ENCODE measurements at places on chromosomes 7 and 10.

DNA sequence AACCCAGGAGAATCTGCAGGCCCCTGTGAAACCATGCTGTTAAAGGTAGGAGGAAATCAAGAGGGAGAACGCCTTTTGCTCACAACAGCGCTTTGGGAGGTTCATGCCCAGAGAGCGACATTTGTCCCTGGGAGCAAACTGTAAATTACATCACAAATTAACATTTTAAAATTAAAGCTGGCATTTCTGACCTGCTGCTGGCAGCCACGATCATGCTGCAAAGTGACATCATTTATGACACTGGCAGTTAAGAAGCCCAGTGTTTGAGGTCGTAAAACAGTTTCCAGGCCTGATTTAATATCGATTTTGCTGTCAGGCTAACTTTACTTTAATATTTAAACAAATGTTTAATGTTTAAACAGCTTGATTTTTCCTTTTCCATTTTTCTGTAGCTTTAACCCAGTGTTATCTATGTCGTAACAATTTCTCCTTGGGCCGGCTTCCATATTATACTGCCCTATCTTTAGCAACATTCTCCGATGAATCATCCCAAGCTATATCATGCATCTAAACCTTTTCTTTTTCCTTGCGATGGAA is 86.5 kb upstream of the NPVF start:
- DNase-seq: no peak

GRCh38 chr7:47552621-47553020 is 29.3 kb downstream of the TNS3 start:
- no peak for DNase-seq

DNA sequence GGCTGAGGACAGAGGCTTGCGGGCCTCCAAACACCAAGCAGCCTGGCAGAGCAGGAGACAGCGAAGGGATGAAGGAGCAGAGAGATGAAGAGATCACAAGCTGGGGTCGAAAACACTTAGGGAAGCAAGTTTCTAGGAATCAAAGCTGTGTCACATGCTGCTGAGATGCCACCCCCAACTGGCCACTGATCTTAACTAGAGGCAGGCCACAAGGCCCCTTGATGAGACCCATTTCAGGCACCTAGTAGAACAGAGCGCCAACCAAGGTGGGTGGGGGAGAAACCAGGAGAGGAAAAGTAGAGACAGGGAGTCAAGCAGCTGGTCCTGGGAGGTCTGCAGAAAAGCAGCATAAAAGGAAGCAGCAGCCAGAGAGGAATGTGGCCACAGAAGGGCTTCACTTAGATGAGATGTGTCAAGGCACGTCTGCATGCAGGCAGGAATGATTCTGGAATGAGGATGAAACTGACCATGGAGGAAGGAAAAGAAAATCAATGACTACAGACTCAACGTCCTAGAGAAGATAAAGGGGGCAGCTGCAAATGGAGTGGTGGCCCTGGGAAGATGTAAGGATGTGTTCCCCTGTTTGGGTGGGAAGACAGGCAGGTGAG is 85.0 kb upstream of the DDC start:
- DNase-seq: no peak

DNA sequence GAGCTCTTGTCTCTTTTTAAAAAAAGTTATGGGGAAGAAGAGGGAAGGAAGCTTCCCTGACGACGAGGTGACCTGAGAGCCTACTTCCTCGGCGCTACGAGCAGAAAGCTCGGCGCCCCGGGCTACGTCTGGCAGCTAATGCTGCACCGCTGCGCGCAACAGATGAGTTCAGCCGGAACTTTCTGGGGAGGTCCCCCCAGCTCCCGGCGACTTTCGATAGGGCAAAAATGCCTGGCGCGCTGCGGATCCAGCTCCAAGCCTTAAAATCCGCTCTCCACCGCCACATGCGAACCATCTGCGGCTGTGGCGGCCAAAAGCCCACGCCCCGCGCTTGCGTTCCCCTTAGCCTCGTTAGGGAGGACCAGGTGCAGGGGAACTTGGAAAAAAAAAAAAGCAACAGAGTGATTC is 621 bp downstream of the P4HA1 start:
- peak; percentile 91 for DNase-seq

DNA sequence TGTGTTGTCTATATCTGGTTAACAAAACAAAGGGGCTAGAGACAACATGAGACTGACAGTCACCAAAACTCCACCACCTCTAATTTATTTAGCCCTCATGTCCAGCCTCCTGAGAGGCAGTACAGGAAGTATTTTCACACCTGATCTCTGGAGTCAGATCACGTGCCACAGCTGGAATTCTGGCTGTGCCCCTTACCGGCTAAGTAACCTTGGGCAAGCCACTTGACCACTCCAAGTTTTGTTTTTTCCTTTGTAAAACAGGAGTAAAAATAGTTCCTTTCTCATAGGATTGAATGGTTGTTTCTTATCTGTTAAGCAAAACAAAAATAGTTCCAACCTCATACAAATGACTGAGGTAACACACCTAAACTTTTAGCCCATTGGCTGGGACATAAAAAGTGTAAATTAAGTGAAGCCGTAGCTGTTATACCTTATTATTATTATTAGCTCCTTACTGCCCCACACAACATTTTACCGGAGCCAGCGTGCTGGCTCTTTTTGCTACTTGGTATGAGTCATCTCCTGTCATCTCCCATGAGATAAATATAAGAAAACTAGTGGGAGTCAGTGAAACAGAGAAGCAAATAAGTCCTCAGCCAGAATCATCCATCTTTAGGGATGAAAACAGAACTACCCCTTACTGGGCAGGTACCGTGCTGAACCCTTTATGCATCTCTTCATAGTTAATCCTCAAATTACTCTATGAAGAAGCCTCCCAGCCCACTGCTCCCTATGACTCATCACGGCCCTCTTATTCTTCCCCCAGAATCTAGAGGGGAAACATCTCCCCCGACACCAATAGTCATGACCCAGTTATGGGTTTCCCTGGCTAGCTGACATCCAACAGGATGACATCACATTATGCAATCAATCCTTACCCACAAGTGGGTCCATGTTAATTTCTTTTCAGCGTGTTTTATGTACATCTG is 44.9 kb downstream of the PPP1R3C start:
- DNase-seq: no peak

GRCh38 chr10:83476211-83476610 is 663.1 kb upstream of the GHITM start:
- no peak for DNase-seq

DNA sequence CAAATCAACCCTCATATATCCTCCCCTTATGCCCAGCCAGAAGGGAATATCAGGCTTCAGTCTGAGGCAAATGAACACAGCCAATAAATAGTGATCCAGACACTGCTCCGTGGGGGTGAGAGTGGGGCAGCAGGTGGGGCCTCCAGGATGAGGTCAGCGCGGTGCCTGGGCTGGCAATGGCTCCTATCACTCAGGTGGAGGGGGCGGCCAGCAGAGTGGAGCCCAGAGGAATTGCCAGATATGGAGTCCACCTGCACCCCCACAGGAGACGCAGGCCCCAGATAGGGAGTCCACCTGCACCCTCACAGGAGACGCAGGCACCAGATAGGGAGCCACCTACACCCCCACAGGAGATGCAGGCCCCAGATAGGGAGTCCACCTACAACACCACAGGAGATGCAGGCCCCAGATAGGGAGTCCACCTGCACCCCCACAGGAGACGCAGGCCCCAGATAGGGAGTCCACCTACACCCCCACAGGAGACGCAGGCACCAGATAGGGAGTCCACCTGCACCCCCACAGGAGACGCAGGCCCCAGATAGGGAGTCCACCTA is 78.0 kb upstream of the PPP2R2D start:
- peak; percentile 23 for DNase-seq

DNA sequence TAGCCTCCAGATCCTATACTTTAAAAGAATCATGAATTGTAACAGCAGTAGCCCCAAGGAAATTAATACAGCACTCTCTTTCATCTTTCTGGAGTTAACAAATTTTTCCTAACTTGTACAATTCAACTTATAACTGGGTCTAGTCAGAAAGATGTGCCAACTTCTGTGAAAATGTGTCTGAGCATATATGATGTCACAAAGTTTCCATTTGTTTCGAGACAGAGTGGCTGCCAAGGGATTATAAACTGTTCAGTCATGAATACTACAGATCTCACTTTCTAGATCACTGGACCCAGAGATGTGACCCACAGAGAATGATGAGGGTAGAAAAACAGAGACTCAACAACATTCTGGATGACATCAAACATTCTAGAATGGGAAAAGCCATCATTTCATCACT is 249.2 kb upstream of the PHF14 start:
- no peak for DNase-seq

DNA sequence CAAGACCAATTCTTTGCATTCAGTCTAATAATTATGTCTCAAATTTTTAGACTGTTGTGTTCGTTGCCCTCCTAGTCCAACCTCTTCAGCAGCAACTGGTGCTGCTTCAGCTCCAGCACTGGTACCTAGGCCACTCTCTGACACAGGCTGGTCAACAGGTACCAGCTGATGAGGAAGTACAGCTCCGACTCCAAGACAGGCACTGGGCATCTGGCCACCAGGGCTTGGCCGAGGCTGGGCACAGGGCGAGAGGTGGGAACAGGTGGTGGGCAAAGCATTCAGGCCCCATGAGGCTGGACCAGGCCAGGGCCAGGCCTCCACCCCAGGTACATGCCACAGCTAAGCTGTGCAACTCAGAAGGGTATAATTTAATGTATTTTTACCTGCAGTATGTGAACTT is 151.5 kb upstream of the AGR3 start:
- DNase-seq: no peak

- no peak for DNase-seq
Observed at GRCh38 chr7:24337180-24337579, 53.2 kb downstream of the NPY start.

DNA sequence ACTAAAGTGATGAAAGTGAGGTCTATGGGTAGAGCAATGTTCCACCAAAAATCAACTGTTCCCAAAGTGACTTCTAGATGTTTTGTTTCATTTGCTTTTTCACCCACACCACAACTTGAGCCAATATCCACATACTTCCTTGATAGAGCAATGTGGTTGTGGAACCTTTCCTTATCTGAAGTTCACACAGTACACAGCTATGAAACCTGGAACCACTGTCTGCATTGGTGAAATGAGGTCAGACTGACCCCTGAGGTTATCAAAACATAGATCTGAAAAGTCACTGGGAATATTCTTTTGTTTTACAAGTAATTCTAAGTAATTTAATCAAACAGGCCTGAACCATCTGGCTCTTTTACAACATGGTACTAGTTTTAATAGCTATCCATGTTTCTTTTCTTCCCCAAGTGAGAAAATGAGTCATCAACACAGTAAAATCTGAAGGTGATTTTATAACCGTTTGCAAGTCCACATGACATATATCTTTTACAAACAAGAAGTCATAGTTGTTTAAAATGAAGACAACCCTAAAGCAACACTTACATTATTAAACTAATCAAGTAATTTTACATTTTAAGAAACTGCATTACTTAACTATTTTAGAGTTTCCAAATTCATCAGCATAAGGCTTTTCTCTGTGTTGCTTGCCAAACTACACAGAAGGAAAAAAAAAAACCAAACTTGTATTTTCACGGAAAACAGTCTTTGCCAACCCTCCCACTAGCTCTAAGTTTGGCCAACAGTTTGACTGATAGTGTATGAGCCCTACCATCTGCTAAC is 80.3 kb downstream of the LRRC17 start:
- DNase-seq: no peak

DNA sequence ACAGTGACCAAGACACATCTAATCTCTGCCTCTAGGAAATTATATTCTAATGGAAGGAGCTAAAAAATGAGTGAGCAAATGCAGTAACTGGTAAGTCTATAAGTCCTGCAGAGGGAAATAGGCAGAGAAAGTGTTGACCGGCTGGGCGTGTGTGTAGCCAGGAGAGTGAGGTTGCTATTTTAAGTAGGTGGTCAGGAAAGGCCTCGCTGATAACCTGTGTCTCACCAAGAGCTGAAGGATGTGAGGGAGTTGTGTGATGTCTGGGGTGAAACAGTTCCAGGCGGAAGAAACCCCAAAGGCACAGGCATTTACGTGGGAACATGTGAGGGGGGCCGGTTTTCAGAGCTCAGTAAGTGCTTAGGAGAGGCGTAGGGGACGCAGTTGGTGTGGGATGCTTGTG is 54.8 kb downstream of the BAMBI start:
- DNase-seq: no peak

Data from posterior cingulate gyrus (tissue), 11 donors.